ENCODE measurements at places on chromosomes 12 and 14.

GRCh38 chr14:59679872-59680271, 103.3 kb upstream of the CCDC175 start:
- DNase-seq = no peak

DNA sequence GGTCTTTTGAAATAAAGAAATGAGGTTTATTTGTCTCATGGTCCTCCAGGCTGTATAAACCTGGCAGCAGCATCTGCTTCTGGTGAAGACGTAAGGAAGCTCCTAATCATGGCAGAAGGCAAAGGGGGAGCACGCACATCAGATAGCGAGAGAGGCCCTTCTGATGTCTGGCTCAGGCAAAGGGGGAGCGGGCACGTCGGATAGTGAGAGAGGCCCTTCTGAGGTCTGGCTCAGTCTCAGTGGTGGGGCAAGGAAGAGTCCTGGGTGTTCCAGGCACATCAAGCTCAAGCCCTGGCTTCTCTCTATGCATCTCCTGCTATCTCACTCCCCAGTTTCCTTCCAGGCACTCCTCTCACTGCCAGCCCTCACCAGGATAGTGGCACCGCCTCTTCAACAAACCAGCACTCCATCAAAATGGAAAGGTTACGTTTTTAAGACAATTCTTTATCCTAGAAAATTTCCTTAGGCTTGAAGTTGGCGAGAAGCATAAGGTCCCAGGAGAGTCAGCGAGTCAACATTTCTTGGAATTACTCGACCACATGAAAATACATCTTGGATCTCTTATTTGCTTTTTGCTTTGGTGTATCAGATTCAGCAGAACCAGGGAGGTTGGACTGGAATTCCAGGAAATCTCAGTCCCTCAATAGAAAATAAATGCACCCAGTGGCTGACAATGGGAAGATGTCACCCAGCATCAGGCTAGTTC, 189.6 kb upstream of the TMEM132C start:
- DNase-seq = no peak

GRCh38 chr12:57756406-57757341, 1.8 kb downstream of the MARCHF9 start:
- peak; percentile 71 for DNase-seq

- DNase-seq = peak; percentile 93
Measured at GRCh38 chr12:49538510-49539403, at the start of gene KCNH3. KCNH3 (plus strand) TSS chr12:49539030; CDS start chr12:49539417, 387 bp downstream.

DNA sequence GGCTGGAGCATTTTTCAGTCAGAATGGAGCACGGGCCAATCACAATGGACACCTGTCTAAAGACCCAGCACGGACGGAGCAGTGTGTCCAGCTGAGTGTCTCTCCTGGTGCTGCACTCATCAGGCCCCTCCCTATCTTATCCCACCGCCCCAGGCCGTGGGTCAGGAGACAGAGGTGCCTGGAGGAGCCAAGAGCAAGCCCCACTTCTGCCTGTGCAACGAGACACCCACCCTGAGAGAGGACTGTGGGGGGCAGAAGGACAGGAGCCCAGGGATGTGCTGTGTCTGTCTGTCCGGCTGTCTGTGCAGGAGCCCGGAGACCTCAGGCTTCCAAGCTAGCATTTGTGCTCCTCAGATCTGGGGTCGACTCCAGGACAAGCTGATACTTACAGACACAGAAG, 69.6 kb upstream of the SFSWAP start:
- DNase-seq = no peak

DNA sequence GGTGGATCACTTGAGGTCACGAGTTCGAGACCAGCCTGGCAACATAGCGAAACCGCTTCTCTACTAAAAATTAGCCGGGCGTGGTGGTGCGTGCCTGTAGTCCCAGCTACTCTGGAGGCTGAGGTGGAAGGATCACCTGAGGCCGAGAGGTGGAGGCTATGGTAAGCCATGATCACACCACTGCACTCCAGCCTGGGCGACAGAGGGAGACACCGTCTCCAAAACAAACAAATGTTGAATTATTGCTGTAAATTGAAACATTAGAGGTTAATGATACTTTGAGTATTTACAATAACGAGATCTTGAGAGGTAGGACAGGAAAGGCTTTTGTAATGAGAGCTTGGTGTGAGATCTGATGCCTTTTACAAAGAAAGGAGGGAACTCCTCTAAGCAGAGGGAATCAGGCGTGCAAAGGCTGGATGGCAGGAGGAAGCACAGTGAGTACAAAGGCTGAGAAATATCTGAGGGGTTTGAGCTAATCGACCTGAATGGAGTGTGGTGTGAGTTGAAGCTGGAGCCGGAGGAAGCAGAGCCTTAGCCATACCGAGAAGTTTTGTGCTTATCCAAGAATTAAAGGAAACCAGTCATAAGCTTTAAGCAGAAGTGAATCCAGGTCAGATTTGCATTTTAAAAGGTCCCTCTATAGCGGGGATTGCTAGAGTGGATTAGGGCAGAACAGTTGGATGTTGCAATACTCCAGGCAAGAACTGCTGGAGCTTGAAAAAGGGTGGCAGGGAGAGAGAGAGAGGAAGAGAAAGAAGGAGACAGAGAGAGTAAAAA, 1.1 kb downstream of the RHNO1 start:
- DNase-seq = no peak

DNA sequence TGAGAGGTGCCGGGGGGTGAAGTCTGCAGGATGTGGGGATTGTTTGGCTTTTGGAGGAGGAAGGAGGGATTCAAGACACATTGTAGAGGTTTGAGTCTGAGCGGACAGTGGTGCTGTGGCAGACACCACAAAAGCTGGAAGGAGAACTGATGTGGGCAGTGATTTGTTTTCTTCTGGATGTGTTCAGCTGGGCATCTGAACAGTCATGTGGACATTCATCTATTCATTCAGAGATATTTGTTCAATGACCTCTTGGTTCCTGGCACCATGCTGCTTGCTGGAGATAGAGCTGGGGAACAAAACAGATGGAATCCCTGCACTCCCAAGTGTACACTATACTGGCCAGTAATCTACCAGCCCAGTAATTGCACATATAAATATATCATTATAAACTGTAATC, 64.0 kb downstream of the PTPN11 start:
- no peak for DNase-seq

DNA sequence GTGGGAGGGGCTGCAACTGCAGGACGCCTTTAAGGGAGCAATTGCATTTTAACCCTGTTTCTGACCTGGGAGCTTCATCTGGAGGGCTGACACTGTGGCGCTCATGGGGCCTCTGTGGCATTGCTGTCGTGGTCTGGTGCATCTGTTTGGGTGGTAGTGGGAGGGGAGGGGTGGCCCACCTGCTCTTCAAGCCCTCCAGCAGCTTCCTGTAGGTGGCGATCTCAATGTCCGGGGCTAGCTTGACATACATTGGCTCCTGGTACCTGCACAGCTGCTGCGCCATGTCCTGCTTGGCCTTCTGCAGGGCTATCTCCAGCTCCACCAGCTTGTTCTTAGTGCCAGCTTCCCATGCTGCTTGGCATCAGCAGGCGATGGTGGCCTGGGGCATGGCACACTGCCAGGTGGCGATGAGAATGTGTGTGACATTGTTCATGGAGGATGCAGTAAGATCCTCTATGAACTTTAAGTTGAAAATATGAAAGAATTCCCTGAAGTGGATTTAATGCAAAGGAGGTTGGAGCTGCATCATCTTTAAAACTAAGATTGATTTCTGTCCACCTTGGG, 7.7 kb upstream of the KRT82 start:
- no peak for DNase-seq
